ENCODE measurements at places on chromosomes 11 and 22.

DNA sequence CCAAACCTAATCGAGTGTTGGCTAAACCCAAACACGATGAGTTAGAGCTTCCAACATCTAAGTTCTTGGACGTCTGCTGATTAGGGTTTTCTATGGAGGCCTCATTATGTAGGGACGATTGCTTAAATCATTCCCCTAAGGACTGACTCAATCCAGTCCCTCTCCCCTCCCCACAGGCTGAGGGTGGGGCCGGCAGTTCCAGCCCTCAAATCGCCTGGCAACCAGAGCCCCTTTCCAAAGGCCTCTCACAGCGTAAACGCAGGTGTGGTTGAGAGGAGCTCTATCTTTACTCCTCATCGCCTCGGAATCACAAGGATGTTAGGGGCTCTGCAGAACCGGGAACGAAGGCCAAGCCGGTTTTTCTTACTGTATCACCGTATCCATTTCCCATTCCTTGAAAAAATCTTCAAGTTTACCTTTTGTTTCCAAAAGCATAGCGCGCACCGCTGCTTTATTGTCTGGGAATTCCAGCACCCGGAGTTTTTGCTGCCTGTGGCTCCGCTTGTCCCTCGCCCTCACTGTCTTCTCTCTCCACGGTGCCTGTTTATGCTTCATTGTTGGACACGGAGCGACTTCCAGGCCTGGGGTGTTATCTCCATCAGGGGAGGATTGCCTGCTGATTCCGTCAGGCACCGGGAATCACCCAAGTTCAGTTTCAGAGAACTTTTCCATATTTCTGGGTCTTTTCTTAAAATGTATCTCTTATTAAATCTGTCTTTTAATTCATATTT, 13.8 kb upstream of the IFITM3 start:
- DNase-seq: no peak

DNA sequence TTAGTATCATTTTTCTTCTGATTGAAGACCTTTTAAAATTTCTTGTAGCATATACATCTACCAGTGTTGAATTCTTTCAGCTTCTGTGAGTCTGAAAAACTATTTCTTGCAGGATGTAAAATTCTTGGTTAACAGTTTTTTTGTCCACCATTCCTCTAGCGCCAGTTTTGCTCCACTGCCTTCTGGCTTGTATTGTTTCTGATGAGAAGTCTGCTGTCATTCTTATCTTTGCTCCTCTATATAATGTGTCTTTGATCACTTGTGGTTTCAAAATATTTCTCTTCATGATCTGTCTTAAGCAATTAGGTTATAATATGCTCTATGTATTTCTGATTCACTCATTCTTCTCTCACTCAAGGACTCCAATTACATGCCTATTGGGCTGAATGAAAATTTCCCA, 152.3 kb downstream of the INSC start:
- DNase-seq: no peak

GRCh38 chr11:32891657-32892354, 805 bp upstream of the QSER1 start:
- no peak for DNase-seq

DNA sequence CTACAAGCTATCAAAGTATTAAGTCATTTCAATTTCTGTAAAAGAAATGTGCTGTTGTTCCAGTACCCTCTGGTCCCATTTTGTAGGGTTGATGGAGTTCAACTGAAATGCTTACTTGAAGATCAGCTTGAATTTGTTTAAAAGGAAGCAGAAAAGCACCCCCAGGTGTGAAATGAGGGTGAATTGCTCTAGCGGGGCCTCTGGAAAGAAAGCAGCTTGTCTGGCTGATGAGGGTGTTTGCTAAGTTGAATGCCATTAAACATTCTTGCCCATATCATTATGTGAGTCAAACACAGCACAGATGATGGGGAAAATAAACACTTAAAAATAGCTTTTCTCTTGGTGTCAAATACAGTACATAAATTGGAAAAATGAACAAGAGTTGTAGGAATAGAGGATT, 280.3 kb downstream of the RAB38 start:
- no peak for DNase-seq

GRCh38 chr11:32779136-32779535, 15.3 kb downstream of the CCDC73 start:
- no peak for DNase-seq

- DNase-seq: no peak
Observed at GRCh38 chr11:17506314-17506713, 29.7 kb upstream of the ABCC8 start.

GRCh38 chr22:36743591-36744412, 32.1 kb downstream of the IFT27 start:
- DNase-seq: no peak

GRCh38 chr22:34161431-34162123, 241.3 kb upstream of the LARGE1 start:
- DNase-seq: no peak

- DNase-seq: no peak
Observed at GRCh38 chr22:29744902-29745301, 21.9 kb downstream of the ZMAT5 start.

GRCh38 chr11:48054994-48055291, 74.6 kb downstream of the PTPRJ start:
- DNase-seq: no peak

DNA sequence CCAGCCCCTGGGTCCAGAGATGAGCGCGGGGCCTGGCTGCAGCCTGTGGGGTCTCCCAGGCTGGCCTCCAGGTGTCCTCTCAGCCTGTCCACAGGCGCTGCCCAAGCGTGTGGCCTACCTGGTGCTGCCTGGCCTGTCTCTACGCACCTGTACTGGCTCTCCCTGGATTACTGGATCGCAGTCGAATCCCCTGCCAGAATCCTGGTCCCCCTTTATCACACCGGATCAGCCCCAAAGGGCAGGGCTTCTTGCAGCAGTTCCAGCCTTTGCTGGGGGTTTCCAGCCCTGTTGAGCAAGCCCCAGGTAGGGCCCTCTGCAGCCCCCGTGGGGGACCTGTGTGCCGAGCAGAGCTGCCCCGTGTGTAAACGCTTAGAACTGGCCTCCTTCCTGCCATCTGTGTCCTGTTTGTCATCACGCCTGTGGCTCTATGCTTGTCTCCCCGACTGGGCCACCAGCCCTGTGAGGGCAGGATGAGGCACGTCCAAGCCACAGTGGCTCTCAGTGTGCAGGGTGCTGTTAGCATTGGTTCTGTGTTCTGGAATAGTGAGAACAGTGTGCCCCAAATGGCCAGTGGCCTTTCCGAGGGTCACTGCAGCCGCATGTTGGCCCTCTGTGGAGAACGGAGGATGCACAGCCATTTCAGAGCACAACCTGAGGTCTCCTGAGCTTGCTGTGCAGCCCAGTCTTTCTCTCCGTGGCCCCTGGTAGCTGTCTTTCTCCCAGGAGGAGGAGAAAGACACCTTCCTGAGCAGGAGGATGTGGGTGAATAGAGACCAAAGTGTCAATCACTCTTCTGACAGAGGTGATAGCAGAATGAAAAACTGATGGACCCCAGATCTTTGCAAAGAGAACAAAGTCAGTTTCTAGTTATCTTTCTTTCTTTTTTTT, 13.9 kb upstream of the TXNRD2 start:
- DNase-seq: no peak

GRCh38 chr22:17012267-17012666, 4.2 kb upstream of the GAB4 start:
- DNase-seq: no peak

- no peak for DNase-seq
Observed at GRCh38 chr11:118694771-118695170, 15.3 kb upstream of the TREH start.

DNA sequence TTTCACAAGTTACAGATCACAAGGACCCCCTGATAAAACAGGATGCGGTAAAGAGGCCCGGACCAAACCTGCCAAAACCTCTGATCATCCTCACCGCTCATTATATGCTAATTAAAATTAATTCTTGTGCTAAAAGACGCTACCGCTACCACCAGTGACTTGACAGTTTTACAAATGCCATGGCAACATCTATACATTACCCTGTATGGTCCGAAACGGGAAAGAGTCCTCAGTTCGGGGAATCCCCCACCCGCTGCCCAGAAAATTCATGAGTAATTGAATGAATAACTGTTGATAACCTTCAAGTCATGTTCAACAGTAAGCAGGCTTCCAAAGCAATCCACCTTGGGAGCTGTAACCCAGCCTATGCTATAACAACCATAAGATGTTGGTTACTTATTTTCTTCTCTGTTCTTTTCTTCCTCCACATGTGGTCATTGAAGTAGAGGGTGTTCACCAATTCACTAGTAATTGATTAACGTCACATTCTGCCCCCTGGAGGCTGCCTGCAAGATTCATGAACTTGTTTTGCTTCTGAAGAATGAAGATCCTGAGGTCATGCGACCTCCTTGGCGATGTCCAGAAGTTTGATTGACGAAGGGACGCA, 20.6 kb downstream of the APOBEC3H start:
- DNase-seq: peak; percentile 57

- no peak for DNase-seq
Observed at GRCh38 chr22:31501738-31502137, 5.4 kb downstream of the SFI1 start.

GRCh38 chr11:62926680-62927455, 5.7 kb upstream of the CHRM1 start:
- no peak for DNase-seq

DNA sequence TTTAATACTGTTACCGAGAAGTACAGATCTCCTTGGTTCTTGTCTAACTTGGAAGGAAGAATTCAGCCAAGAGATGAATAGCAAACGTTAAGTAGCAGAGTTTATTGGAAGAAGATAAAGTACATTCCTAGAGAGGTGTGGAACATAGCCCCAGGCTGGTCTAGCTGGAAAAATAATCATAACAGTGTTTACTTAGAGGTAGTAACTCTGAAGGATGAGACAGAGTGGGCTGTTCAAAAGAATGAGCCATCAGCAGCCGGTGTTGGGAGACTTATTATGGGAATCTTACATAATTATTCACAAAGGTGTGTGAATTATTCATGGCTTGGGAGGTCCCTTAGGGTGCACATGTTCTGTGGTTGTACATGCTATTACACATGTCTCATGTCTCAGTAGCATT, 276.5 kb downstream of the LUZP2 start:
- DNase-seq: no peak

- DNase-seq: no peak
Observed at GRCh38 chr11:92728628-92729027, 240.8 kb upstream of the MTNR1B start.

DNA sequence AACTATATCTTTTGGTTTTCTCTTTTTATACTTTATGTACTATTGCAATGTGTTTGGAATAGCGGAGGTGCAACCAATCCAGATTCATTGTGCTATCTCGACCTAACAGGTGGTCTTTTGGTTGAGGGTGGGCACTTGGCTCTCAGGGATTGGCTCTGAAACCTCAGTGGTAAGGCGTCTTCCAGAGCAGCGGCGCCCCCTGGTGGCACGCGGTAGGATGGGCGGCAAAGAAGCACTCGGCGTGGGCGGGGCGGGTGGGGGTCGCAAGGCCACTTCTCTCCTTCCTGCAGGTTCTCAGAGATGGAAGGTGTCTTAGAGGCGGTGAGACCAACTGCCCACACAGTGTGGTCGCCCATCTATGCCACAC, 19.2 kb upstream of the PLET1 start:
- DNase-seq: peak; percentile 65

GRCh38 chr11:70504246-70505020, 106.1 kb downstream of the CTTN start:
- DNase-seq: no peak

- DNase-seq: no peak
Observed at GRCh38 chr11:121650351-121651256, 197.8 kb upstream of the SORL1-AS1 start.

GRCh38 chr11:61082062-61082870, 20.0 kb upstream of the CD5 start:
- no peak for DNase-seq

GRCh38 chr11:20248871-20249270, 88.6 kb upstream of the DBX1 start:
- no peak for DNase-seq

GRCh38 chr11:45926536-45927331, 4.3 kb downstream of the LARGE2 start:
- DNase-seq: no peak

DNA sequence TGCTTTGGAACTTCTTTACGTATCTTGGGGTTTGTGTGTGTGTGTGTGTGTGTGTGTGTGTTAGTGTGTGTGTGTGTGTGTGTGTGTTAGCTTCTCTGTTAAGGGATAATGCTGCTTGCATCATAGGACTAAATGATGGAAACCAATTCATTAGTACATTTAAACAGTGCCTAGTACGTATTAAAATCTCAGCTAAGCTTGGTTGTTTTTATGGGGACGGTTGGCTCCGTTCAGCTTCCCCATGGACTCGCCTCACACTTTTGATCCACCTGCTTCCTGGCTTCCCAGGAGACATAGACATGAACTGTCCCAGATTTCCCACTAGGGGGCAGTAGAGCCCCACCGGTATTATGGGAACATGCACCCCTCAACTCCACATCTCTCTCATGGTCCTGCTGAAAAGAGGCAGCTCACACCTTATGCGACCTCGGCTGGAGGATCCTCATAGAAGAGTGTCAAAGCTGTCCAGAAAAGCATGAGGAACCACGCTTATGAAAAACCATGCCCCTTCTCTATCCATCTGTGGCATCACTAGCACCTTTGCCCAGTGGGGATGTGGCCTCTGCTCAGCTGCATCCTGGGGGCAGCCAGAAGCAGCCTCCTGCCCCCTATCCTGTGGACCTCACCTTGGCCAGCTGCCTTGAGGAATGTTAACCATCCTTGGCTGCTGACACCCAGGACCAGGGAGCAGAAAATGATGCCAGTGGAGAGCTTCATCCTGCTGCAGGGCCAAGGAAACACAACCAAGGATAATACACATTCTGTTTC, 9.7 kb upstream of the SAAL1 start:
- peak; percentile 43 for DNase-seq

GRCh38 chr22:20582520-20583361, 75.3 kb downstream of the MED15 start:
- no peak for DNase-seq

DNA sequence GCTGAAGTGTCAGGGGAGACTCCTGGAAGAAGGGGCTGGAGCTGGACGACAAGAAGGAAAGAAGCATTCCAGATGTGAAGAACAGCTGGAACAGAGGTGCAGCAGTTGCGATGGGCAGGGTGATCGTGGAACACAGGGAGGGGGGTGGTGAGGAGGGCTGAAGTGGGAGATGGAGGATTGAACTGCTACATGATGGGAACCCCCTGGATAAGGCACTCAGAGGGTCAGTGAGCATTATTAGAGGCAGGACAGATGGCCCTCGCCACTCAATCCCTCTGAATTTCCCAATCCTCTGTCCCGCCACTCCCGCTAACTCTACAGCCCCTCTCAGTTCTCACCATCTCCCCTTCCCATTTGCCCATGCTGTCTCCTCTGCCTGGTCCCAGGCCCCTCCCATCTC, 14.0 kb downstream of the SERPINH1 start:
- no peak for DNase-seq

GRCh38 chr11:20561915-20562314, 37.5 kb upstream of the SLC6A5 start:
- DNase-seq: no peak
